Body of pancreas (tissue), 4 donors: ENCODE measurements at places on chromosomes 2 and 18. TPM values are rescaled to one million over a fixed set of nuclear protein-coding genes. Genes with fewer than 3 reads are reported as not detected.

DNA sequence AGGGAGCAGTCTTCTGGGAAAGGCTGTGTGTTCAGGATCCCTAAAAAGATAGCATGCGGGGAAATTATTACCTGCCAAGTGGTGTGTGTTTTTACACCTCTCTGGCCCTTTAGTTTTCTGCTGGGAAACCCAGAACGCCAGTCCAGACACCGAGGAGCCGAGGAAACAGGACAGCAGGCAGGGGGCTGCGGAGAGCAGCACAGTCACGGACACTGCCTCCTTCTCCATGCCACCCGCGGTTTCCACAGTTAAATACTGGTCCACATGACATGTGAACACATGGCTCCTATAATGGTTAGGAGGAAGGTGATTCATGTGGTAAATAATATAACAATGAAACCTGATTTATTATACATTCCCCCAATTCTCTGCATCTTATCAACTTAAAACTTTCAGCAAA, 20.4 kb downstream of the CNOT11 start:
- no peak for DNase-seq

DNA sequence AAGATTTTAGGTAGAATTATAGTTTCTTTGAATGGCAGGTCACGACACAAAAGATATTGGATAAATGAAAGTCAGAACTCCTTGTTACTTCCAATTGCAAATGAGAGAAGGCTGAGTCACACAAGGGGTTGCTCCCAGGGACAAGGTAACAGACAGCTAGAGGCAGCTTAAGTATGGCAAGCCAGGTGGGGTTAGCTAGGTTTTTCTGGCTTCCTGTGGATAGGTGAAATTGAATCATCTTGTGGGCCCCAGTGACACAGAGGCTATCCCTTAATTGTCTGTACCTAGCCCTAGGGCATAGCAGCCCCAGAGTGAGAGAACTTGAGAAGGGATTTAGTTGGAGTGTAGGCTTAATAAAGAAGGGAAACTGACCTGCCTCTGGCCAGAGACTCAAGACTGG, 407.7 kb upstream of the SLC8A1 start:
- no peak for DNase-seq

- DNase-seq: no peak
Measured at GRCh38 chr2:29106980-29107388, 8.2 kb upstream of the CLIP4 start.

DNA sequence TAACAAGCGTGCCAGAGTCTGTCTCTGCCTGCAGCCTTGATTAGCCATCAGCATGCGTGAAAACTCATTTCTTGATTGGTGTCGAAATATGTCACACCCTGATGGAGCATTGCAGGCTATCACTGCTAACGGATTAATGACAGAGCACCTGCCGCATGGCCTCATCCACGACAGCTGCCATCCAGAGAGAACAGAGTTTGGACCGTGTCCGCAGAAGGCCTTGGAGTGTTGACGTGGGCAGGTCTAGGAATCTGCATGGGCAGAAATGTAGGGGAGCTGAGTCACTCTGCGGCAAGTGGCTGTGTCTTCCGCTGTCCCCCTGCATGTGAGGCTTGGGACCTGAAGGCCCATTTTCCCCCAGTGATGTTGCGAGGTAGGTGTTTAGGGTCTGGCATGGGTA, 43.0 kb downstream of the KLHL29 start:
- no peak for DNase-seq

The RAB27B gene
- 0.66 TPM for total RNA-seq

The ABCG8 gene
- total RNA-seq: not detected

The RGPD6 gene
- total RNA-seq: 63.3 TPM

The GAD1 gene
- total RNA-seq: not detected

The SLC4A5 gene
- total RNA-seq: 8.3 TPM
